ENCODE measurements at places on chromosomes 12 and 14. TPM values are rescaled to one million over a fixed set of nuclear protein-coding genes. Genes with fewer than 3 reads are reported as not detected.

- DNase-seq = no peak
Measured at GRCh38 chr12:71195338-71195896, 37.6 kb upstream of the TSPAN8 start.

The CIDEB gene
- total RNA-seq = not detected

GRCh38 chr12:51823875-51824565 is 24.5 kb downstream of the FIGNL2 start:
- no peak for DNase-seq

The SMIM41 gene
- not detected for total RNA-seq

- DNase-seq = peak; percentile 76
Measured at GRCh38 chr12:57821474-57822214, 3.1 kb upstream of the AVIL start.

- peak; percentile 11 for DNase-seq
Measured at GRCh38 chr12:130031571-130032189, 127.9 kb upstream of the TMEM132D start.

The RERGL gene
- total RNA-seq = not detected

The GALNT4 gene
- 10.2 TPM for total RNA-seq

DNA sequence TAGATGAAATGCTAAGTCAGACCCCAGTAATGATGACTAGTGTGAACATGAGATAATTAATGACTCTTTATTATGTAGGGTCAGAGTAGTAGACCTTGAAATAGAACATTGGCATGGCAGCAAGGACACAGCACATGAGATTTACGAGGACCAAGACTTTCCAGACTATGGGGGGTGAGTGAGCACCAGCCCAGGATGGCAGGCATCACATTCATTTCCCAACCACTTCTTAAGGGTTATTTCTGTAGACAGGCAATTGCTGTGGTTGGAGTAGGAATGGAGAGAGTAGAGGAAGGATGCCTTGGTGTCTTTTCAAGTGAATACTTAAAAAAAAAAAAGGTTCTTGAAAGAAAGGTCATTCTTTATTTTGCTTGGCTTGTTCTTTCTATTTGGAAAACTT is 189.4 kb upstream of the DYRK2 start:
- no peak for DNase-seq

- no peak for DNase-seq
Measured at GRCh38 chr12:57693317-57693658, 644 bp upstream of the OS9 start.

Measured in SJSA1 (cell line).